ENCODE measurements at places on chromosomes 7 and 10.

- DNase-seq: no peak
Measured at GRCh38 chr10:122798704-122799231, 46.9 kb downstream of the CUZD1 start.

- peak; percentile 19 for DNase-seq
Measured at GRCh38 chr10:100873827-100874326, 38.9 kb upstream of the SLF2 start.

GRCh38 chr10:108169846-108170245 is 1005.3 kb upstream of the SORCS1 start:
- DNase-seq: no peak

DNA sequence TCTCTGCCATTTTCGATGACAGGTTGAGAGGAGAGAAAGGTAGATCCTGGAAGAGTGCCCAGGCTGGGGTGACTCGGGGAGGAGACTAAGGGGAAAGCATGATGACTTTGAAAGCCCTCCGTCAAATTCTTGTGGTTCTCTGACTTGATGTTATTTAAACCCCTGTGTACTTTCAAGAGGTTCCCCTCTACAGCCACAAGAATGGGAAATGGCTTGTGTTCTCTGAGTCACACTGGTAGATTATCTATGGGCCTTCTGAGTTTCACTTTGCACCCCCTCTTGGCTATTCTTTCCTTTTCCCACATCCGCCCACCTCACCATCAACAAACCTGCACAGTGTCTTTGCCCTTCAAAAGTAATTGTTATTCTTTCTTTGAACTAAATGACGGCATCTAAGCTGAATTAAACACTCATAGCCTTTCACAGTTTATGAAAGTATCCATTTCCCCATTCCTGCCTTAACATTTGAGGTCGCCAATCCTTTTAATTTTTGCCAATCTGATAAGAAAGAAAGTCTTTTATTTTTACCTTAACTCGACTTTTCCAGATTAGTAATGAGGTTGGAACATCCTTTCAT is 24.1 kb downstream of the PRF1 start:
- DNase-seq: no peak

DNA sequence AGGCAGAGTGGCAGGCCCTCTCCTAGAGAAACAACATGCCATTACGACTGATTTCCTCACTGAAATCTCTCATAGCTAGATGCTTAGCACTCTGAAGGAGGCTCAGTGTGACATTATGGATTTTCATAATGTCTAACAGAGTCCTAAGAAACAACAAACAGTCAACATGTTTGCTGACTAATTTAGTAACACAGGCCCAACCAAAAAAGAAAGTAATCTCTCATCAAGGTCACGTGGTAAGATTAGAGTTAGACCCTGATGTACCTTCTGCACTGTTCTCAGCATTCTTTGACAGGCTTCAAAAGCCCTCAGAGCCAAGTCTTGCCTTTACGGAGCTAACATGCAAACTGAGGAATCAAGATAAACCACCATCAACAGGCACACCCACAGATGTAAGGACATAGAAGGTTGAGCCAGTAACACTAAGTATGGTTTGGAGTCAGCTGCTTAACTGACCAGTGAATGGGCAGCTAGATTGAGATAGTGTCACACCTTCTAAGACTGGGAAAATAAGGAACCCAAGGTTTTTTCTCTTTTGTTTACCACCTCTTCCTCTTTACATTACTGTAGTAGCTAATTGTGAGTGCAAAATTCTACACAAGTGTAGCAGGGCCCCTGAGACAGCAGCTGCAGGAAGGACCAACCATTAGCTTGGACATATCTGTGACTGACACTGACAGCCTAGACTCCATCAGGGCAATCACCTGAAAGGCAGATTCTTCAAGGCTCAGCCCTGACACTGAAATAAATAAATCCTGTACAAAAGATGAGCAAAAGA is 15.3 kb upstream of the KCNIP2 start:
- DNase-seq: no peak

- peak; percentile 80 for DNase-seq
Measured at GRCh38 chr7:32941681-32942414, 15.4 kb upstream of the FKBP9 start.

DNA sequence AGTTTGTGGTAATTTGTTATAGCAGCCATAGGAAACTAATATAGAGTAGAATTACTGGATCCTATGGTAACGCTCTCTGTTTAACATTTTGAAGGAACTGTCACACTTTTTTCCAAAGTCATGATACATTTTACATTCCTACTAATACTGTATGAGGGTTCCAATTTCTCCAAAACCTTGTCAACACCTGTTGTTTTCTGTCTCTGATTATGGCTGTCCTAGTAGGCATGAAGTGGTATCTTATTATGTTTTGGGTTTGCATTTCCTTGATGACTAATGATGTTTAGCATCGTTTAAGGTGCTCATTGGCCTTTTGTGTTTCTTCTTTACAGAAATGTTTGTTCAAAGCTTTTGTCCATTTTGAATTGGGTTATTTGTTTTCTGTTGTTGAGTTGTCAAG is 69.6 kb downstream of the VPS50 start:
- DNase-seq: no peak
